H4 (cell line): ENCODE measurements at places on chromosomes 3 and 15.

DNA sequence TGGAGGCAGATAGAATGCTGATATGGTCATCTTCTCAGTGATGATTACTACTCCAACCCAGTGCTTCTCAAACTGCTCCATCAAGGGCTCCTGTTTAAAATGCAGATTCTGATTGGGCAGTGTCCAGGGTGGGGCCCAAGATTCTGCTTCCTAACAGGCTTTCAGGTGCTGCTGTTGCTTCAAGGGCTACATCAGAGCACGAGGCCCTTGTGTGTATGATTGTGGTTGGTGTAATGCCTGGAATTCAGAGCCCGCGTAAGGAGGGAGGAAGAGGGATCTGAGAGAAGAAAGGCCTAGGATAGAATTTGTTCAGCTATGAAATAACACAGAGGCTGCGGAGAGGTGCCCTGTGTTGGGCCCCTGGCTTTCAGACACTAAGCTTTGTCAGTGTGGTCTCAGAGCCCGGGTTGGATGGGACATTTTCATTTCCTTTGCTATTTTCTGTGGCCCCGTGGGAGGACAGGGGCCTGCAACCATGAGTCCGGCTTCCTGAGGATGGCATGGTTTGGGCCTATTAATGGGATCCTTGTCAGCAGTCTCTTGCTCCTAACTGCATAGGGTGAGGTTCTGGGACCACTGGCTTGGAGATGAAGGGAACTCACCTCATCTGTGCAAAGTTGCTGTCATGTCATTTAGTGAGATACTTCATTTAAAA is 53.0 kb downstream of the ATP1B3 start:
- no peak for DNase-seq

DNA sequence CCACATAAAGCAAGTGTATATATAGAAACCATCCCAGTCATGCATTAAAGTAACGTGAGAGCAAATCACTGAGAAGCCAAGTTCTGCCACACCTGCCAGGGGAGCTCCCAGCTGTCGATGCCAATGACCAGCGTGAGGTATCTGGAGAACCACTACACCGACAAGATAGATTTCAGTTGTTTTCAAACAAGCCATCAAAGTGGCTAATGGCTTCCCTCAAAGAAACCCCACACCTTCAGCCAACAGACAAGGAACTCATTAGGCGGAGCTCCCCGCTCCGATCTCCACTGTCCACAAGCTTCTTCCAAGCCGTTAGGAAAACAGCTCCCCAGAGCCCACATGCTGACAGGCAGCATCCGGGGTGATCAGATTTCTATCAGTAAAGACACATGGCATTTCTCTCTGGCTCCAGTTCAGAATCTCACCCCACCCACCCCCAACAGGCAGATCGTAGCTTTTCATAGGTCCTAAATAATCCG is 54.2 kb upstream of the SPATA12 start:
- no peak for DNase-seq

- DNase-seq = no peak
Observed at GRCh38 chr3:139121513-139122220, 77.0 kb upstream of the PRR23C start.

DNA sequence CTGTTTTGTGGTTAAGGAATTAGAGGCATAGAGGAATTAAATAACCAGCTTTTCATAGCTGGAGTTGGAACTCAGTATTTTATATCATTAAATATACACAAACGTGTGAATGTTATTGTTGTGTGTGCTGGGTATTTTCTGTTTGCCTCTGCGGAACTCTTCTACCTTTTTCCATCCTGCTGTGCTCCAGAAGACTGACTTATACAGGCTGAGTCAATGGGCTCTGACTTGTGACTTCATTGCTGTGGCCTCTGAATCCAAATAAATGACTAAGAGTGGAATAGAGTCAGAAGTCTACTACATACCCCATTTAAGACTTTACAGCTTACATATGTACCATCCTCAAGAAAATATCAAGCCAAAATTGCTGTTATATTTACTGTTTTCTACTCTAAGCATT is 17.6 kb downstream of the ARIH1 start:
- peak; percentile 15 for DNase-seq

GRCh38 chr3:173785004-173785403 is 387.5 kb downstream of the NLGN1 start:
- DNase-seq = no peak

DNA sequence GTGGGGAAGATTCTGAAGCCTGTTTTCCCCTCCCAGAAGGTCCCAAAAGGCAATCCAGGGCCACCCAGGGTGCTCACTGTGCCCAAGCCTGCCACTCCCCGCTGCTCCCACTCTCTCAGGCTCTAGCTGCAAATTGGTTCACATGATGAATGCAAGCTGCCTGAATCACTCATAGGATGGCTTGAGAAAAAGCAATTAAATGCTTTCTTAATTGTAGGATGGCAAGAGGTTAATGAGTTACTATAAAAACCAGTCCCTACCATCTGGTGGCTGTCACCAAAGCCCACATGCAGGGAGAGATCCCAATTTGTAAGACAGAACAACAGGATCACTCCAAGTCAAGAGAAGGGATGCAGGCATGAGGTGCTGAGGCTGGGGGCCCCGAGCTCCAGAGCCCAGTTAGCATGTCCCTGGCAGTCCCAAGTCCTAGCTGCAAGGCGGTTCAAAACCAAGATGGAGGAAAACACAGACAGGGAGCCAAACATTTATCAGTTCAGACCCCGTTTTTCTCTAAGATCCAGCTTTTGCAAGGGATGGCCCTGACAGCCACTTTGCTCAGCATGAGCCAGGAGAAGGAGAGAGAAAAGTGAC is 207.1 kb downstream of the UACA start:
- DNase-seq = no peak

DNA sequence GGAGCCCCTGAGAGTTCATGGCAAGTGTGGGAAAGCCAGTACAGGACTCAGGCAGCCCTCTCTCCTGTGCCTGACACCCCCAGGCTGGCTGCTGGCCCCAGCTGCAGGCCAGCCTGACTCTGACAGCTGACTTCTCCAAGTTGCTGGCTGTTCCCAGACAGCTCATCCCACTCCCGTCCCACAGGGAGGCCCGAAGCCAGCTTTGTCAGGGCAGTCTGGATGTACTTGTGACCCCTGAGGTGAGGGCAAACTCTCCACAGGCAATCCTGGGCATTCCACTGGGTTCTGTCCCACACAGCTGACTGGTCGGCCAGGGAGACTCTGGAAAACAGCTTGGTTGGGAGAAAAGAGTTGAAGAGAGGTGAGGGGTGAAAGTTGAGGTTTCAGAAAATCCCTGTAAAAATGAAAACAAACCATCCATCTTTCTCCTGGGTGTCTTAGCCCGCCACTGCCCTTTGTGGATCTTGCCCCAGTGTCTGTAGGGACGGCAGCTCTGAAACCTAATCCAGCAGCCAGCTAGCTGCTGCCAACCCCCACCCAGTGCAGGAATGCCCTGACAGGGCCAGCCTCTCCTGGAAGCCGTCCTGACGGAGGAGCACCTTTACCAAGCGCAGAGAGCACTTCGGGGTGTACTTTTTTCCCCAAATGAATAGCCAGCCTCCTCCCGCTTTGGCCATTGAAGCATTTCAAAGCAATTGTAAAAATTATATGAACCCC is 87.9 kb downstream of the DNAJB8 start:
- DNase-seq = no peak

DNA sequence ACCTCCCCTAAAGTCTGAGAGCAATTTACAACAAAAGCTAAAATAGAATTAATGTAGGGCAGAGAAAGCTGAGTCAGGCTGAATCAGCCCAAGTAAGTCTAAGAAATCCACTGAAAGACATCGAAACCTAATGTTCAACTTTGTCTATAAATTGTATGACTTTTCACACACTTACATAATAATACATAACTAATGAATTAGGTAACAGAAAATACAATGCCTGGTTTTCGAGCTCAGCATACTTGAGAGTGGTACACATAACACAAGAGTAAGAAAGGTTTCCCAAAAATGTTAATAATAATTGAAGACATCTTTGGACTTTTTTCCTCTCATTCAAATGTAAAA is 55.3 kb upstream of the VGLL4 start:
- no peak for DNase-seq

- no peak for DNase-seq
Observed at GRCh38 chr3:183193762-183194689, 31.5 kb upstream of the LAMP3 start.

GRCh38 chr3:46865031-46865507 is 1.8 kb upstream of the MYL3 start:
- no peak for DNase-seq

GRCh38 chr3:141655801-141656200 is 82.3 kb upstream of the RNF7 start:
- no peak for DNase-seq

DNA sequence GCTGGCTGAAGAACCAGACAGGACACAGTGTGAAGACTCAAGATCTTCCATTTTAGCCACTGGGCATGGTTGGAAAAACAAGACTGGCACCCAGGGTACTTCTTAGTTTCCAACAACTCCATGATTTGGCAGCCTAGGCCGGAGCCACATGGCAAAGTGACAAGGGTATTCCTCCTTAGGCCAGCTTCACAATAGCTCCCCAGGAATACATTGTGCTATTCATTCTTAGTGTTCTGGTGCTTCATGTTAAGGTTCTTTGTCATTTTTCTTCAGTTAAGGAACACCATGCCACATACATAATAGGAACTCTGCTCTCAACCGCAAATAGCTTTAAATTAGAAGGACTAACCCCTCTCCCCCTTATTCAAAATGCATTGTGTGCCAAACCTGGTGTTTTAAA is 8.0 kb upstream of the FILIP1L start:
- DNase-seq = no peak

- DNase-seq = no peak
Observed at GRCh38 chr15:74956648-74957475, at the start of gene RPP25. Gene RPP25 (minus strand): TSS chr15:74956772. CDS start chr15:74956583, 189 bp downstream.

DNA sequence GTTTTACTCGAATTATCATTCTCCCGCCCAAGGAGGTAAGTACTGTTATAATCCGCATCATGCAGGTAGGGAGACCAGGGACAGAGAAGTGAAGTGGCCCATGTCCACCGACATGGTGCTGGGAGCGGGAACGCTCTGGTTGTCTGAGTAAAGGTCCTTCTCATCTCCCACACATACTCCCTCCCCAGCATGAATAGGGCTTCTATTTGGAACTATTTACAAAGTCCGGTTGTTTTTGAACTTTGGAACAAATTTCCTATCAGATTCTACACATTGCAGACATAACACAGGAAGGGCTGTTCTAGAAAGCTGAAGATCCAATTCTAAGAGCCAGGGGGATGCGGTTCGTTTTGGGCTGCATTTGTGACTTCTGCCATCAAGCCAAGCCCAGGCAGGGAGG is 94.8 kb upstream of the TLE3 start:
- DNase-seq = no peak

GRCh38 chr3:111617912-111618601 is 22.9 kb upstream of the ZBED2 start:
- no peak for DNase-seq

DNA sequence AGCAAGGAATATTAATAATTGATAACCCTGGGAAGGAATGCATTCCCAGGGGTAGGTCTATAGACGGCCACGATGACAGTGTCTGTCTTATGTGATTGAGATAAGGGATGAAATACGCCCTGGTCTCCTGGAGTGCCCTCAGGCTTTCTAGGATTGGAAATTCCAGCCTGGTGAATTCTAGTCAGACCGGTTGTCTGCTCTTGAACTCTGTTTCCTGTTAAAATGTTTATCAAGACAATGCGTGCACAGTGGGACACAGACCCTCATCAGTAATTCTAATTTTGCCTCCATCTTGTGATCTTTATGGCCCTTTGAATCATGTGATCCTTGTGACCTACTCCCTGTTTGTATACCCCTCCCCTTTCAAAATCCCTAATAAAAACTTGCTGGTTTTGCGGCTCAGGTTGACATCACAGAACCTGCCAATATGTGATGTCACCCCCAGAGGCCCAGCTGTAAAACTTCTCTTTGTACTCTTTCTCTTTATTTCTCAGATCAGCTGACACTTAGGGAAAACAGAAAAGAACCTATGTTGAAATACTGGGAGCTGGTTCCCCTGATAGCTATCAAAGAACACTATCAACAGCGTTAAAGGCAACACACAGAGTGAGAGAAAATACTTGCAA is 183.3 kb downstream of the PDE8A start:
- DNase-seq = no peak

DNA sequence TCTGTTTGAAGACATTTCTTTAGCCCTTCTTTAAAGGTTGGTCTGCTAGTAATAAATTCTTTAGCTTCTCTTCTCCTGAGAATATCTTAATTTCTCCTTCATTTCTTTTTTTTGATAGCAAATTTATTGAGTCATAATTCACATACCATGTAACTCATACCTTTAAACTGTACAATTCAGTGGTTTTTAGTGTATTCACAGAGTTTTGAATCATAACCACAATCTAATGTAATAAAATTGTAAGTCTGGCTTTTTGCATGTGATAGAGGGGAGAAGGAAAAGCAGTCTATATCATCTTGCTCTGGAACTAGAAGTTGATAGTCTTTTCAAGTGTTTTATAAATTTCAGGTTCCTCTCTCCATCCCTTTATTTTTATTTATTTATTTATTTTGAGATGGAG is 81.3 kb downstream of the APBA2 start:
- DNase-seq = no peak

DNA sequence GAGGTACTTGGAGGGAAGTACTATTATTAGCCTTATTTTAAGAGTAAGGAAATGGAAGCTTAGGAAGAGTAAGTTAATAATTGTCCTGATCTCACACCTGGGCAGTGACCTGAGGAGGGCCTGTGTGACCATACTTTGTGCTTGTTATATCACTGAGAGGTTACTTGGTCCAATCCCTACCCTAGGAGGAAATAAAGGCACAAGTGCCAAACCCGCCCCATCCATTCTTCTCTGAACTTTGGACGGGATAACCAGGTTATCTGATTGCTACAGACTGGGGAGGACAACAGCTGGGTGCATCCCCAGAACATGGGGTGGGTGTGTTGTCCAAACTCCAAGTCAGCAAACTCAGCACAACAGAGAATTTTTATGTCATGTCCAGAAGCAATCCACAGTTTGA is 77.7 kb upstream of the NR2E3 start:
- DNase-seq = no peak

GRCh38 chr15:100140527-100141308 is 201.1 kb downstream of the ADAMTS17 start:
- no peak for DNase-seq

DNA sequence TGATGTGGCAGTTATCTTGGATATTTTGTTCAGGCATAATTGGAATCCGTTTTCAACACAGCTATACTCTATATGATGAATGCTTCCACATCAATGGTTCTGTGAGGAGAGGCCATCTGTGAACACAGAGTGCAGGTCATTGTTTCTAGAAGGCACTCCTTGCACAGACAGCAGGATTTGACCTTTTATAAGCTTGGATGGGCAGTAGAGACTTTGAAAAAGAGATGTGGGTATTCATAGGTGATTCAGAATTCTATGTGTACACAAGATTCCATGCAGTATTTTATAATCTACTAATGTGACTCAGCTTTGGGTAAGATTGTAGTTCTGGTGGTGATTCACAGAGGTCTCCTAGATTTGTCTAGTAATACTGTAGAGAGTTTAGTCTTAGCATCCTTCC is 12.5 kb downstream of the ARPP21 start:
- no peak for DNase-seq

DNA sequence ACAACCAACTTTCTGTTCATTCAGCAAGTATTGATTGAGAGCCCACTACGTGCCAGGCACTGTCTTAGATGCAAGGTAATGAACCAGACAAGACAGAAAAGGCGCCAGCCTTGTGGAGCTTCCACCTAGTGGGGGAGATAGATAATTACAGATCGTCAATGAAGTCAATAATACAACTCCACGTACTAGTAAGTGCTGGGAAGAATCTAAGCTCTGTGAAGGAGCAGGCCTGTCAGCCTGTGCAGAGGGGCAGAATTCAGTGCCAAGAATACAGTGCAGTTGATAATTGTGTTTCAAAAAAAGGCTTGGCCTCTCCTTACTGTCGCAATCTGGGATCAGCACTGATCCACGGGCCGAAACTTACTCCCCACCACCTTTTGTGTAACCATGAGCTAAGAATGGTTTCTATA is 186.3 kb downstream of the FEZF2 start:
- DNase-seq = no peak
